ENCODE measurements at places on chromosomes 12 and 14.

DNA sequence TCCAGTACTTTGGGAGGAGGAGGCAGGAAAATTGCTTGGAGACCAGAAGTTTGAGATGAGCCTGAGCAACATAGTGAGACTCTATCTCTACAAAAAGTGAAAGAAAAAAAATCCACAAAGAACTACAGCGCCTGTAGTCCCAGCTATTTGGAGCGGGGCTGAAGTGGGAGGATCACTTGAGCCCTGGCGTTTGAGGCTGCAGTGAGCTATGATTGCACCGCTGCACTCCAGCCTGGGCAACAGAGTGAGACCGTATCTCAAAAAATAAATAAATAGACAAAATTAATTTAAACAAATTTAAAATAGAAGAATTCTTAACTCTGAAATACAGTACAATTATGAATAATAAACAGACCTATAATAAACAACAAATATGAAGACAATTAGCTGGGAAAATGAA is 40.9 kb downstream of the ATL1 start:
- no peak for DNase-seq

DNA sequence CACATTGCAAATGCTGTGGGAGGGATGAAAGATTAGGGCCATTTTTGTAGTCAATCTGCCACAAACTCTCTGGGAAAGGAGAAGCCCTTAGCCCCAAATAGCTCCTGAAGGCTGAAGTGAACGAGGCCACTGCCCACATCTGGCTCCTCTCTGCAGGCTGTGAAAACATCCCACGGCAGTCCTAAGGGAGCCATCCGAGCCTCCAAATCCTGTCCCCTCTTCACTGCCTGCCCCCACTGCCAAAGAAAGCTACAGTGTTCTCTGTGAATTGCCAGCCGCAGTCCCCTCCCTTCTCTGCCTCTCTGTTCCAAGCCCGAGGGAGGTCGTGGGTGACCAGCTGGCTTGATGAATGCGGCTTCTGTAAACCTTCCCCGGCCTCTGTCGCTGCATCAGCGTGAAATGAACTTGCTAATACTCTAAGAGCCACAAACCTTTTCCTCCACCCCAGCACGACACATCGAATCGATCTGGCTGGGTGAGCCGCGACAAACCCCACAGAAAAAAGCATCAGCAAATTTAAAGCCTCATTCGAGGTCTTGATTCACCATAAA is 180.7 kb upstream of the NRXN3 start:
- no peak for DNase-seq

- no peak for DNase-seq
Observed at GRCh38 chr12:41514907-41515306, 326.8 kb downstream of the PDZRN4 start.

DNA sequence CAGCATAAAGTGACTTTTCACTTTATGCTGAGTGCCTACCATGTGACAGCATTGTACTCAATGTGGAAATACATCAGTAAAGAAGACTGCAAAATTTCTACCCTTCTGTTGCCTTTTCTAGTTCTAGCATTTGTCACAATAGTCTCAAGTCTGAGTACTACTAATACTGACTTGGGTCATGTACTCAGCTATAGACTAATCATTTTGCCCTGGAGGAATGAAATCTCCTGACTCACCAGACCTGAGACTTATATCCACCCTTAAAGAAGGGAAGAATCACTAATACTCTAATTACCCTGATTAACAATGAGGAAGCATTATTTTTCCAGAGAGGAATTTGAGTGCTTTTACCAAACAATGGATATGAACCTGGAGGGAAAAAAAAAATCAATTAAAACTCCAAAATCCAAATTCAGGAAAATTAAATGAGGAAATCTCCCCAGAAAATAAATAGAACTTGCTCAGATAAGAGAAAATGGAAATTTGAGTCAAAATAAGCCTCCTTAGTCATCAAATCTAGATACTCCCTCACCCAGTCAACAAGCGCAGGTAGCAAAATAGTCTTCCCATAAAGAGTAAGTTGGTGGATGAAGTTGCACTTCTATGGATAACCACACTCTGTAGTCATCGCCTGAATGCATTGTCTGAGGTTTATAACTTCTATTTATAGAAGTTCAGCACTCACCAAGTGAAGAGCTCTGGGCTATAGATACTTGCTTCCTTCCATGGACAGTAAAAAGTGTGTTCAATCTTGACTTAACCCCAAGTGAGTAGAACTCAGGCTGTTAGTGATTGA is 386.6 kb downstream of the SYT1 start:
- no peak for DNase-seq

- no peak for DNase-seq
Observed at GRCh38 chr12:88750867-88751543, 170.7 kb upstream of the KITLG start.
